ENCODE measurements at places on chromosomes 5 and 9.

- DNase-seq = no peak
Measured at GRCh38 chr9:83056174-83056573, 6.8 kb downstream of the RASEF start.

DNA sequence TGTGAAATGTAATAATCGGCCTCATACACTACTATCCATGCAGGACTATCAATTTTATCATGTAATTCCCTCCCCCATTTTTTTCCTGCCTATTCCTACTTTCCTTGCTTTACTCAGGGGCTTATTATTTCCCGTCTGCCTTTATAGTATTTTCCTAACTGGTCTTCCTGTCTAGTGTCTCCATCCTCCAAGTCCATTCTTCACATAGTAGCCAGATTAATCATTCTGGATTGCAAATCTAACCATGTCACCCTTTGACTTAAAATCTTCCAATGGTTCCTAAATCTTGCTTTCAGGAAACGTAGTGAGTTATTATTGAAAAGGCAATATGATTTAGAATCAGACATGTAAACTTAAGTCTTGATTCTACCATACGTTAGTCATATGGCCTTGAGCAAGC is 307.4 kb upstream of the HAPLN1 start:
- DNase-seq = peak; percentile 69

DNA sequence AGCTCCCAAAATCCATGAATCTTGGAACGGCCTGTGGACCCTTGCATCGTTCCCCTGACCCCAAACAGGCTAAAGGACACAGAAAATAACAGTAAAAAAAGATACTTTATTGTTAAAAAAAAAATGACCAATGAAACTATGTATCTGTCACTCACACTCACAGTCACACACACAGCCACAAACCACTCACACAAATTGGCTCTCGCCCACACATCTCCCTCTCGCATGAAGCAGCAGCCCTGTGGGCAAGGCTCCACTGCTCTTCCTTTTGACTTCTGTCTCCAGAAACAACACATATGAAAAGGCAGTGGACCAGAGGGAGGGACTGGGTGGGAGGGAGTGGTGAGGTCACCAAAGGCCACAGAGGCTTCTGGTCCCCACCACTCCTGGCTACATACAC is 56.6 kb downstream of the SLC36A1 start:
- no peak for DNase-seq

DNA sequence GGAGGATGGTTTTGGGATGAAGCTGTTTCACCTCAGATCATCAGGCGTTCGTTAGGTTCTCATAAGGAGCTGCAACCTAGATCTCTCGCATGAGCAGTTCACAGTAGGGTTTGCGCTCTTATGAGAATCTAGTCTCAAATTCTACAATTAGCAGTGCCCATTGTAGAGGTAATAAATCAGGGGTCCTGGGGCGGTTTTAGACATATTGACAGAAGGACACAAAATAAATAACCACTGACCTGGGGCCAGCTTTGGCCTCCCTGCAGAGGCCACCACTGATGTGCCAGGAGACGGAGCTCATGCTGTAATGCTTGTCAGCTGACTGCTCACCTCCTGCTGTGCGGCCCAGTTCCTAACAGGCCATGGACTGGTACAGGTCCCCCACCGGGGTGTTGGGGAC is 67.6 kb upstream of the SPATA31D4 start:
- no peak for DNase-seq

DNA sequence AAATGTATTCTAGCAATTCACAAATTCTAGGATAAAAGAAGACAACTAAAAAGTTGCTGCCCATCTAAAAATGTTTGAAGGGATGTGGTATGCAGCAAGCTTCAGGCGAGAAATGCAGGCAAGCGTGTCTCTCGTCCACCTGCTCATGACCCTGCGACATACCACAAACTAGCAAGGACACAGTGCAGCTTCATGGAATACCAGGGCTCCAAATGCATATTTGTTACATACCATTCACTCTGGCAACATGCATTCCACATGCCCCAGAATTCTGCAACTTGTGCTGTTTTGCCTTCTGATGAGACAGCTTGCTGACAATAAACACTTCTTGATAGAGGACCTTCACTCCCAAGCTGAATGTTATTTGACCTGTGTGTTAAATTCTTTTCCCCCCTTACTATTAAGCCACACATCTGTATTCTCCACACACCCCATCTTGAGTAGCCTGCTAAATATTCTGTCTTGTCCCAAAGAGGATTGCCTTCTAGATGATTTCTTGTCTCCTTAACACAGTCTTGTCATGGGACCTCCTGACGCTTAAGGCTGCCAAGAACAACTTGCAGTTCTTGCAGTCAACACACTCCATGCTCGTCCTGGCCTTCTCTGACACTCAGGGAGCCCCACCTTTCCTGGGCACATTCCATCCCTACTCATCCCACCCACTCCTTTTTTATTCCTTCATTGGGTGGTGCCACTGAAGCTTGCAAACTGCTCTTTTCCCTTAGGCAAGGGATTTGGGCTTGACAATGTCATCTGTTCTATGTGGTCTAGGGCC is 340.5 kb downstream of the PIK3R1 start:
- no peak for DNase-seq

- DNase-seq = no peak
Measured at GRCh38 chr9:98260635-98261034, 5.2 kb upstream of the TBC1D2 start.

- no peak for DNase-seq
Measured at GRCh38 chr5:121164632-121165031, 687.0 kb upstream of the FTMT start.

- no peak for DNase-seq
Measured at GRCh38 chr5:157215514-157216167, 35.0 kb downstream of the ITK start.

GRCh38 chr9:35859310-35859989 is 10.8 kb downstream of the OR13J1 start:
- no peak for DNase-seq

DNA sequence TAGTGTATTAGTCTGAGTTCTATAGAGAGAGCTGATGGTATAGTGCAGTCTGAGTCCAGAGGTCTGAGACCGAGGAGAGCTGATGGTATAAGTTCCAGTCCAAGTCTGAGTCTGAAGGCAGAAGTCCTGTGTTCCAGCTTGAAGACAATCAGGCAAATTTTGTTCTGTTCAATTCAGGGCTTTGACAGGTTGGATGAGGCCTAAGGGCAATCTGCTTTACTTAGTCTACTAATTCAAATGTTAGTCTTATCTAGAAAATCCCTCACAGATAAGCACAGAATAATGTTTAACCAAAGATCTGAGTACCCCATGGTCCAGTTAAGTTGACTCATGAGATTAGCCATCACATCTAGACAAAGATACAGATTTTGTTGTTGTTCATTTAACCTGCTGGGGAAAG is 303.0 kb upstream of the KLF4 start:
- DNase-seq = no peak

GRCh38 chr5:135032999-135033861 is 798 bp downstream of the PITX1 start:
- DNase-seq = peak; percentile 27
